ENCODE measurements at places on chromosomes 7 and 10.

DNA sequence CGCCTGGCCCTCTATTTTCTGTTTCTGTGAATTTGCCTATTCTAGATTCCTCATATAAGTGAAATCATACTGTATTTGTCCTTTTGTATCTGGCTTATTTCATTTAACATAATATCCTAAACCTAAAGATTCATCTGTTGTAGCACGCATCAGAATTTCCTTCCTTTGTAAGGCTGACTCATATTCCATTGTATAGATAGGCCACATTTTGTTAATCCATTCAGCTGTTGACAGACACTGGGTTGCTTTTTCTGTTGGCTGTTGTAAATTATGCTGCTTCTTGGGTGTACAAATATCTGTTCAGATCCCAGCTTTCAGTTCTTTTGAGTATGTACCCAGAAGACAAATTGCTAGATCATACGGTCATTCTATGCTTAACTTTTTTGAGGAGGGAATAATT is 28.8 kb upstream of the CUL1 start:
- no peak for DNase-seq

- no peak for DNase-seq
These were observed 4.1 kb downstream of the LAMB1 start for GRCh38 chr7:107998660-107999480.

DNA sequence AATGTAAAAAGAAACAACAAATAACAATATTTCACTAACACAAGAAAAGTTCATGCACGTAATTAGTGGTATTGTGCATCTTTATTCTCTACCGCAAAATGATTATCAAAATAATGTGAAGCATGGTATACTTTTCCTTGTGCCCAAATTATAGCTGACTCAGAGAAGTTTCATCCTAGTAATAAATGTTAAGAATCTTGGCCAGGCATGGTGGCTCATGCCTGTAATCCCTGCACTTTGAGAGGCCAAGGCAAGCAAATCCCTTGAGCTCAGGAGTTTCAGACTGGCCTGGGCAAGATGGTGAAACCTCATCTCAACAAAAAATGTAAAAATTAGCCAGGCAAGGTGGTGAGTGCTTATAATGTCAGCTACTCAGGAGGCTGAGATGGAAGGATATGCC is 105.0 kb downstream of the KMT2C start:
- DNase-seq: no peak

GRCh38 chr7:153370092-153370491 is 610.5 kb downstream of the ACTR3B start:
- DNase-seq: no peak

DNA sequence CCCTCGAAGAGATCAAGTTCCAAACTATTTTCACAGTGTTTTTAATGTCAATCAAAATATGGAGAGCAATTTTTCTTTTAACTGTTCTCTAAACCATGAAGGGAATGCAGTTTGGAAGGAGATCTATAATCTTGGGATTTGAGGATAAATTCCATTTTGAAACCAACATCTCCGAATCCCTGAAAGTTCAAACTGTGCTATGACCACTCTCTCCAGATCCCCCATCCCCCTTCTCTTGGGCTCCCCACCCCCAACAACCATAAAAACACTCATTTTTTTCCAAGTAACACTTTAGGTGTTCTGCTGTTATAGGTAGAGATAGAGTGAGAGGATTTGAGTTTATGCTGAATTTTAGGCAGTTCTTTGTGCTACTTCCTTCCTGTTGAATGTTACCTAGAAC is 1.7 kb downstream of the CALD1 start:
- no peak for DNase-seq

GRCh38 chr10:72638586-72639440 is 12.9 kb upstream of the MICU1 start:
- DNase-seq: no peak

GRCh38 chr7:158737064-158737695 is 32.6 kb upstream of the NCAPG2 start:
- no peak for DNase-seq

- no peak for DNase-seq
These were observed 143.4 kb downstream of the CELF2 start for GRCh38 chr10:11161096-11161495.

DNA sequence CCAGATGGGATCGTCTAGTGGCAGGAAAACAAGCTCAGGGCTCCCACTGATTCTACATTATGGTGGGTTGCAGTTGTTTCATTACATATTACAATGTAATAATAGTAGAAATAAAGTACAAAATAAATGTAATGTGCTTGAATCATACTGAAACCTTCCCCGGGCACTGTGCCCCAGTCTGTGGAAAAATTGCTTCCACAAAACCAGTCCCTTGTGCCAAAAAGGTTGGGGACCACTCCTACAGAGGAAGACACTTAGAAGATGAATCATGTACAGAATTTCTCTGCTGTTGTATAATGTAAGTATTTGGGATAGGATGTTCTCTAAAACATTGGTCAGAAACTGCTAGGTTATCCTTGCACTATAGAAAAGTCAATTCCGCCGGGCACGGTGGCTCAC is 11.3 kb upstream of the PHYH start:
- DNase-seq: no peak

GRCh38 chr7:102258073-102258748 is 28.5 kb upstream of the SH2B2 start:
- DNase-seq: no peak

DNA sequence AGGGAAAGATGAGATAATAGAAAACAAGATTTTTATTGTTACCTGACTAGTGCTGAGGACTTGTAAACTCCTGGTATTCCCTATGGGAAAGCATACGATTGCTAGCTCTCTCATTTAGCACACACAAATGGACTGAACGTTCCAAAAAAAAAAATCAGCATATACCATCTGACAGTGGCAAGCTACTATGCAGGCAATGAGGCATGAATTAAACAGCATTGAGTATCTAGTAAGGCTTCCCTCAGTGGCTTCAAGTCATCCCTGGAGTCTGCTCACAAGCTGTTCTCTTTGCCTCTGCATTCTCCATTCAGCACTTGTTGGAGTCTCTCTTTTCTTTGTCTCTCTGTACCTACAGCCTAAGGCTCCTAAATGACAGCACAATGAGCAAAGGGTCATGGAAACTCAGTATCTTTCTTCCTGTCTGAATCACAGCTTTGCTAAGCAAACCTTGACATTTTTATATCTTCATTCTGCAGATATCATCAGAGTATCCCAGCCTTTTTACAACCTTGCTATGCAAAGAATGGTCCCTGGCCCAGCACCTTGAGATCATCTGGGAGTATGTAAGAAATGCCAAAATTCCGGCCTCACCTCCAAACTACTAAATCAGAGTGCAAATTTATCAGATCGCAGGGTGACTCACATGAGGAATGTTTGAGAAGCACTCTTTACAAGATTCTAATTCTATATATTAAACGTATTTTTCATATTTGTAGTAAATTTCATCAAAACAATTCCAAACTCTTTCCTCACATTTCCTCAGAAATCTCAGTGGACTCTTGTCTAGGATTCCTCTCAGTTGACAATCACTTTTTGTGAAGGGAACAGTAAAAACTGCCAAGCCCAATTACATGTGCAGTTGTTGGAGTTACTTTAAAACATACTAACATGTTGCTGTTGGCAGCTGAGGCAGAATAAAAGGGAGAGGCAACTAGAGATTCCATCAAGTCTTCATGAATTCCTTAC is 10.8 kb upstream of the LIPA start:
- no peak for DNase-seq

DNA sequence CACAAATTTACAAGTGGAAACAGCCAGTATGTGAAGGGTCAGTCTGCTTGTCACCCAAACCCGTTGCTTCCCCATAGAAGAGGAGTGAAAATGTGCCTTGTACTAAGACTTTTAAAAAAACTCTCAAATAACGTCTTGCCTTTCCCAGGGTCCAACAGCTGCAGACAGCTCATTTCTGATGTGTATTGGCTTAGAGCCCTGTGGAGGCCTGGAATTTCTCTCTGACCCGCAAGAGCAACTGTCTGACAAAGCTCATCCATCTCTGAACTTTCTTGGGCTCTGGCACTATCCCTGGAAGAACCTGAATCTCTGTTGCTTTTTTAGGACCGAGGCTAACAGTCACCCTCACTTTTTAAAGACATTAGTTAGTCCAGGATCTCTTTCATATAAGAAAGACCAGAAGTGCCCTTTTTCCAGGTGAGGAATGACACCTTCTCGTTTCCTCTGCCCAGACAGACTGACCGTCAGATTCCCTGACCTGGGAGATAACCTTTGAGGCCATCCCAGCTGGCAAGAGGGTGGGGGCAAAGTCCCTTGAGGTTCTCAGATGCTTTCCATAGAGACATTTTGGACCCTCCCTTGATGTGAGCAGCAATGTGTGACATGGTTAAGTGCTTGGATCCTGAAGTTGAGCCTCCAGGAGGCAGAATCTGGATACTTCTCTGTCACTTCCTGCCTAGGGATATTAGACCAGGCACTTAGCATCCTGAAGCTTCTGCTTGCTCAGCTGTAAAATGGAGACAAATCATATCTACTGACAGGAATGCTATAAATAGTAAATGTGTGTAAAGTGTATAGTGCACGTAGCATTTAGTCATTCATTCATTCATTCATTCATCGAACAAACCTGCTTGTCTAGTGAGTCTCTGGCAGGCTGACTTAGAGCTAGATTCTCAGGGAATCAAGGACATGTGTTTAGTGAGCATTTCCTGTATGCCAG is 4.5 kb upstream of the NODAL start:
- no peak for DNase-seq

- DNase-seq: no peak
These were observed 154.9 kb downstream of the SDK1 start for GRCh38 chr7:3455806-3456595.

DNA sequence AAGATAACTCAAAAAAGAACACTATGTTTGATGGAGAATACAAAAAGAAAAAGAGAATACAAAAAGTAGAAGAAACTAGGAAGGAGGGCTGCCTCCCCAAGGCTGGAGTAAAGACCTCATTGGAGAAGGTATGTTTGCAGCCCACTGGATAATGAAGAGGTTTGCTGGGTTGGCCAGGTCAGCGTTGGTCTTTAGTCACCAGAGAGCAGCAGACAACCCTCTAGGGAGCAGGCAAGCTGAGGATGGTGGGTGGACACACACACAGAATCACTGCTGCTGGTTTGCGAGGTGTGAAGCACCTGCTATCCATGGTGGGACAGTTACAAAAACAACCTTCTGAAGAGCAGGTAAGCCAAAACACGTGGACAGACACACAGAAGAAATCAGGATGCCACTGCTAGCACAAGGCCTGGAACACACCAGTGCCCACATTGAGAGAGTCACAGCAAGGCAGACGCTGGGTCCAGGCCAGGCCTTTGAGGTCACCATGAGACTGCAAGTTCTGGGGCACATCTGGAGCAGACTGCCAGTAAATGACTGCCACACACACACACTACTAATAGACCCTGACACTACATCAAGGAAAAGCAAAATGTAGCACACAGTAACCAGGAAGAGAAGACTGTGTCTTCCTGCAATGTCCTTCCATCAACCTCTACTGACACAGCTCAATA is 43.0 kb downstream of the MTERF1 start:
- no peak for DNase-seq

GRCh38 chr7:111091593-111092358 is 849 bp downstream of the LRRN3 start:
- no peak for DNase-seq

- no peak for DNase-seq
These were observed 9.2 kb downstream of the PLAU start for GRCh38 chr10:73920089-73920488.

- no peak for DNase-seq
These were observed 15.0 kb downstream of the ELN start for GRCh38 chr7:74042746-74043522.

DNA sequence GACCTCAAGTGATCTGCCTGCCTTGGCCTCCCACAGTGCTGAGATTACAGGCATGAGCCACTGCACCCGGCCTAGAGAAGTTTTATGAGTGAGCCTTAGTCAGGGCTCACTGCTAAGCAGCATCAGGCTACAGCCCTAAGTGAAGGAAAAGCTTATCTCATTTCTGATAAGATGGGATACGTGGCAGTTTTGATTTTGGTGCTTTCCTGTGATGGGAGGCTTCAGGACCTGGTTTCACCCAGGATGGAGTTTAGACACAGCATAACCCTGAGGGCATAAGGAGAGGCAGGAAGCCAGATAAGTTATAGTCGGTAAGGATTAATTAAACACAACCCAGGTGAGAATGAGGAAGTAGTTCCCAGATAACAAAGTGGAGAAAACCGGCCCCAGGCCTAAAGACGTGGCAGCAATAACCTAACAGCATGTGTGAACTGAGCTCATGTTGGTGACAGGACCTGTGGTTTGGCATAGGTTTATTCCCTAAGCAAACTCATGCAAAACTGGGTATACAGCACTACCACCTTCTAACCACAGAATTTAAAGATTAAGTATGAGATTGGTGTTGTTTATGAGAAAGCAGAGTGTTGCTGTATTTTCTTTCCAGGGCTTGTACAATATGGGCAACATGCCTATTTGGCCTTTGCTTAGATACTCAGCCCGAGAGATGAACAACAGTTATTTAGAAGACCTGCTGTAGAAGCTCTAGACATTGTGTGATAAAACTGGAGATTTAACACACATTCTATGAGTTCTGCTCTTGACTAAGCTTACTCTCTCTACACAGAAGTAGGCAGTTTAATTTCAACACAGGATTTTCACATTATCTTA is 119.4 kb downstream of the COL28A1 start:
- peak; percentile 7 for DNase-seq

DNA sequence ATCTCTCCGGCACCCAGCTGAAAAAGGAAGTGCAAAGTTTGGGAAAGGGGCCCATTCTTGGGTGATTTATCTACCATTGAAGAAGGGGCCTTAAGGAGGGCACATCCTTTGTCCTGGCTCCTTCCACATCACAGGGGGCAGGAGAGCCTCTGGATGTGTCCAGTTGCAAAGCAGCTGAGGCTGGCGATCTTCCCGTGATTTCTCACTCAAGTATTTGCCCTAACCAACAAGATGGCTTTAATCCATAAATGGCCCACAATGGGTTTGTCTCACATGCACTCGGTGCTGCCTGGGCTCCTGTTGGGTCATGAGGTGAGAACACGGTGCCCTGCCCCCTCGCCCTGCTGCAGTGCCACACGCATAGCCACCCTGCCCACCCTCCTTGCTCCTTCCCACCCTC is 14.2 kb upstream of the FRMPD2 start:
- no peak for DNase-seq

DNA sequence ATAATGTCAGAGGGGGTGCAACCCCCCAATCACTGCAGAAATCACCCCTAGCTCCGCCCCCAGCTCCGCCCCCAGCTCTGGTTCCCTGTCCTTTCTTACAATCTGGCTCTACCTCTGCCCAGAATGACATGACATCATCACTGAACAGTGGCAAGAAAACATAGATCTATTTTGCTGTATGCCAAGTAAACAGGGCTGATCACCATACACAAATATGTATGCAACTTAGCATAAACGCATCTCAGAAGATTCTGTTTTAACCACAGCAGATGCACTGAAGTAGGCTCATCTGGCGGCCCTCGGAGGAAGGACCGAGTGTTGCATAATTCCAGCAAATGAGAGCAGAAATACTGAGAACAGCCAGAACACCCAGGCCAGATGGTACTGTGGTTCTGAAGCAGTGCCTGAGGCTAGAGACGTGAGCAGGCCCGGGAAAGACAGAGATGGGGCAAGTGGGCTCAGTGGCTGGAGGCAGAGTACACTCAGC is 293.3 kb upstream of the KLF14 start:
- no peak for DNase-seq

GRCh38 chr7:111308691-111309090 is 217.8 kb downstream of the LRRN3 start:
- DNase-seq: no peak

Data from stimulated activated CD8-positive, alpha-beta memory T cell treated with anti-CD3 and anti-CD28 coated beads, Interleukin-12 subunit alpha, Interleukin-12 subunit beta, amount 100 ng/mL, for 1 hour (primary cell).